MCF 10A (cell line): ENCODE measurements at places on chromosomes 16 and 17. TPM values are rescaled to one million over a fixed set of nuclear protein-coding genes. Genes with fewer than 3 reads are reported as not detected.

- no peak overlapping the region for H3K27ac ChIP-seq
- H3K36me3 ChIP-seq, result no peaks in the 10 kb centered on the region
- peaks cover 11% of the 10 kb centered on the region for H3K27me3 ChIP-seq
- no peak overlapping the region for H3K4me3 ChIP-seq
- DNase-seq, result peak; percentile 74
These were observed 72.6 kb upstream of the CNEP1R1 start for GRCh38 chr16:49952386-49952785.

Gene IRX6
- not detected in 2 replicates for total RNA-seq

Gene TOM1L1
- total RNA-seq, result 123 and 157 TPM in 2 replicates

Gene WFDC1
- total RNA-seq, result not detected in 2 replicates

DNA sequence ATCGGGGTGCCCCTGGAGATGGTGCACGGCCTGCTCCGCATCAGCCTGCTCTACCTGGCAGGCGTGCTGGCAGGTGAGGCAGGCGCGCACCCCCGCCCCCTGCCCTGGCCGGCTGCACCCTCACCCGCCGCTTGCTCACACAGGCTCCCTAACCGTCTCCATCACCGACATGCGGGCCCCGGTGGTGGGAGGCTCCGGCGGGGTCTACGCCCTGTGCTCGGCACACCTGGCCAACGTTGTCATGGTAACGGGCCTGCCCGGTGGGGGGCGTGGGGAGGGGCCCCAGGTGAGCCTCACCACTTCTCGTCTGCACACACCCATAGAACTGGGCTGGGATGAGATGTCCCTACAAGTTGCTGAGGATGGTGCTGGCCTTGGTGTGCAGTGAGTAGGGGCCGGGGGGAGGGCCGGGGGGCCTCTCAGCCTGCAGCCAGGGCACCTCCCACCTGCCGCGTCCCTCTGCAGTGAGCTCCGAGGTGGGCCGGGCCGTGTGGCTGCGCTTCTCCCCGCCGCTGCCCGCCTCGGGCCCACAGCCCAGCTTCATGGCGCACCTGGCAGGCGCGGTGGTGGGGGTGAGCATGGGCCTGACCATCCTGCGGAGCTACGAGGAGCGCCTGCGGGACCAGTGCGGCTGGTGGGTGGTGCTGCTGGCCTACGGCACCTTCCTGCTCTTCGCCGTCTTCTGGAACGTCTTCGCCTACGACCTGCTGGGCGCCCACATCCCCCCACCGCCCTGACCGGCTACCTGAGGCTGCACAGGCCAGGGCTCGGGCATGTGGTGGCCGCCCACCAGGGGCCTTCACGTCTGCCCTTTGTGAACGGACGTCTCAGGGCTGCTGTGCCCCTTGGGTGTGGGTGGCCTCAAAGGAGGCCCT is 2.1 kb downstream of the RHBDL1 start:
- DNase-seq, result no peak
- H3K27ac ChIP-seq, result no peak overlapping the region
- H3K4me3 ChIP-seq, result no peak overlapping the region
- peaks cover 58% of the 10 kb centered on the region for H3K36me3 ChIP-seq
- H3K27me3 ChIP-seq, result no peaks in the 10 kb centered on the region

Gene GAST
- not detected in 2 replicates for total RNA-seq

DNA sequence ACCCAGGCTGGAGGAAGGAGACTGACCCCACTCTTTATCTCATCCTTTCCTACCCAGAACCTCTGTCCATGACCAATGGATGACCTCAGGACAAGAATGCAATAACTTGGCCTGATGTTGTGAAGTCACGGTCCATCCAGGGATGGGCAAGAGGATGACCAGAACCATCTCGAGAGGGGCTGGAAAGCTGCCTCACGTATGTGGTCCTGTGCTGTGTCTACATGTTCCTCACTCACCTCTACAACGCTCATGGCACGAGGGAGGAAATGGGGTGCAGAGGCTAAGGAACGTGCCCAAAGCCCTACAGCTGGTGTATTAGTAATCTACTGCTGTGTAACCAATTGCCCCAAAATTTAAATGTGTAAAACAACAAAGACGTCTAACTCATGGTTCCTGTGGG is 7.3 kb upstream of the KCTD5 start:
- DNase-seq, result no peak
- H3K27ac ChIP-seq, result no peak overlapping the region
- H3K4me3 ChIP-seq, result no peak overlapping the region
- peaks cover 6% of the 10 kb centered on the region for H3K36me3 ChIP-seq

DNA sequence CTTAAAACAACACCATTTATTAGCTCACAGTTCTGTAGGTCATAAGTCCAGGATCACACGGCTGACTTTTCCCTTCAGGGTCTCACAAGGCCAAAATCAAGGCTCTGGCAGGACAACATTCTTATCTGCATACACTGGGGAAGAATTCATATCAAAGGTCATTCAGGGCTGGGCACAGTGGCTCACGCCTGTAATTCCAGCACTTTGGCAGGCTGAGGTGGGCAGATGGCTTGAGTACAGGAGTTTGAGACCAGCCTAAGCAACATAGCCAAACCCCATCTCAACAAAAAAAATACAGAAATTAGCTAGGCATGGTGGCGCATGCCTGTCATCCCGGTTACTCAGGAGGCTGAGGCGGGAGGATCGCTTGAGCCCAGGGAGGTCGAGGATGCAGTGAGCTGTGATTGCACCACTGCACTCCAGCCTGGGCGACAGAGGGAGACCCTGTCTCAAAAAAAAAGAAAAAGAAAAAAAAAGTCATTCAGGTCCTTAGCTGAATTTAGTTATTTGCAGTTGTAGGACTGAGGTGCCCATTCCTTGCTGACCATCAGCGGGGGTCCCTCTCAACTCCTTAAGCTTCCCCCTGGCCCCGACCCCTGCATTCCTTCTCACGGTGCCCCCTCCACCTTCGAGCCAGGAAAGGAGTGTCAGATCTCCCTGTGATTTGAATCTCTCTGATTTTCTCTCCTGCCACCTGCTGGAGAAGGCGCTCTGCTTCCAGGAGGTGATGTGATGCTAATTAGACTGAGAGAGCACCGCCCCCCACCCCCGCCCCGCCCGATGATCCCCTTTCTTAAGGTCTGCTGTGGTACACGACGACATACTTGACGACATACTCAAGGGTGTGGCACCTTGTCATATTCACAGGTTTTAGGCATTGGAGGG is 91.8 kb upstream of the CLEC18A start:
- peak; percentile 56 for DNase-seq
- no peaks in the 10 kb centered on the region for H3K27me3 ChIP-seq
- H3K4me1 ChIP-seq, result peaks cover 6% of the 10 kb centered on the region
- H3K36me3 ChIP-seq, result peaks cover 19% of the 10 kb centered on the region
- no peak overlapping the region for H3K27ac ChIP-seq

Gene DNASE1L2
- total RNA-seq, result 1.5 and 3.8 TPM in 2 replicates

- no peak for DNase-seq
- H3K27me3 ChIP-seq, result no peaks in the 10 kb centered on the region
- H3K27ac ChIP-seq, result no peak overlapping the region
- H3K4me3 ChIP-seq, result no peak overlapping the region
- peaks cover 4% of the 10 kb centered on the region for H3K36me3 ChIP-seq
- no peaks in the 10 kb centered on the region for H3K4me1 ChIP-seq
These were observed 197.7 kb upstream of the GSE1 start for GRCh38 chr16:85415196-85416090.

- peaks cover 5% of the 10 kb centered on the region for H3K4me1 ChIP-seq
- no peaks in the 10 kb centered on the region for H3K27me3 ChIP-seq
- DNase-seq, result no peak
- no peaks in the 10 kb centered on the region for H3K36me3 ChIP-seq
These were observed 13.2 kb downstream of the TMEM238L start for GRCh38 chr17:10790491-10791401.

DNA sequence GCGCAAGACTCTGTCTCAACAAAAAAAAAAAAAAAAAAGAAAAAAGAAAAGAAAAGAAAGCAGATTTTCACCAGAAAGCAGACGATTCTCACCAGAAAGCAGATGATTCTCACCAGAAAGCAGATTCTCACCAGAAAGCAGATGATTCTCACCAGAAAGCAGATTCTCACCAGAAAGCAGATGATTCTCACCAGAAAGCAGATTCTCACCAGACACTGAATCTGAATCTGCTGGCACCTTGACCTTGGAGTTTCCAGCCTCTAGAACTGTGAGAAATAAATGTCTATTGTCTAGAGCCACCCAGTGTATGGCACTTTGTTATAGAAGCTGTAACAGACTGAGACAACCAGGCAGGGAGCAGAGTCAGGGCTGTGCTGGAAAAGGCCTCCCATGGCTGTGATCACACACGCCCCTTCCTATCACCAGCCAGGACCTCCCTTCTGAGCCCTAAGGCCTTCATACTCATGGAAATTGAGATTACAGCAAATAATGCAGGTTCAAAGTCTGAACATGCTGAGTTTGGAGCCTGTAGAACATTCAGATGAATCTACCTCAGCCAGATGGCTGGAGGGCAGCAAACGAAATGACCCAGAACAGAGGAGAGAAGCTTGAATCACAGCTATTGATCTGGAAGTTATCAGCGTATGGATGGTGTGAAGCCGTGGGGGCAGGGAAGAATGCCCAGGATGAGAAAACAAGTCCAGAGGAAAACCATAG is 309.3 kb downstream of the SLC39A11 start:
- H3K36me3 ChIP-seq, result peaks cover 5% of the 10 kb centered on the region
- H3K27me3 ChIP-seq, result no peaks in the 10 kb centered on the region
- no peaks in the 10 kb centered on the region for H3K4me1 ChIP-seq

GRCh38 chr17:40178021-40178601 is 841 bp downstream of the RAPGEFL1 start:
- H3K4me1 ChIP-seq, result peaks cover 29% of the 10 kb centered on the region
- H3K4me3 ChIP-seq, result peak overlapping the region; percentile 59
- no peaks in the 10 kb centered on the region for H3K27me3 ChIP-seq
- no peak for DNase-seq
- peaks cover 24% of the 10 kb centered on the region for H3K36me3 ChIP-seq
- H3K27ac ChIP-seq, result no peak overlapping the region

GRCh38 chr17:41452281-41452680 is 11.5 kb upstream of the KRT38 start:
- H3K27ac ChIP-seq, result no peak overlapping the region
- peaks cover 27% of the 10 kb centered on the region for H3K27me3 ChIP-seq
- no peak for DNase-seq
- no peaks in the 10 kb centered on the region for H3K36me3 ChIP-seq
- H3K4me1 ChIP-seq, result peaks cover 11% of the 10 kb centered on the region

DNA sequence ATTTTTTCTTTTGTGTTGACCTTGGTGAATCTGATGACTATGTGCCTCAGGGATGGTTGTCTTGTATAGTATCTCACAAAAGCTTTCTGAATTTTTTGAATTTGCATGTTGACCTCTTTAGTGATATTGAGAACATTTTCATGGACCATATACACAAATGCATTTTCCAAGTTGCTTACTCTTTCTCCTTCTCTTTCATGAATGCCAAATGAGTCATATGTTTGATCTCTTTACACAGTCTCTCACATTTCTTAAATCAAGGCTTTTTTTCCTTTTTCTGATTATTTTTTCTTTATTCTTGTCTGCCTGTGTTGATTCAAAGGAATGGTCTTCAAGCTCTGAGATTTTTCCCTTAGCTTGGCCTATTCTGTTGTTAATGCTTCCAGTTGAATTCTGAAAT is 46.6 kb upstream of the KCNJ16 start:
- H3K27me3 ChIP-seq, result no peaks in the 10 kb centered on the region
- no peaks in the 10 kb centered on the region for H3K36me3 ChIP-seq
- DNase-seq, result no peak
- H3K4me1 ChIP-seq, result no peaks in the 10 kb centered on the region
- no peak overlapping the region for H3K4me3 ChIP-seq
- H3K27ac ChIP-seq, result no peak overlapping the region

Gene HSD11B2
- 0.42 and 0.86 TPM in 2 replicates for total RNA-seq

DNA sequence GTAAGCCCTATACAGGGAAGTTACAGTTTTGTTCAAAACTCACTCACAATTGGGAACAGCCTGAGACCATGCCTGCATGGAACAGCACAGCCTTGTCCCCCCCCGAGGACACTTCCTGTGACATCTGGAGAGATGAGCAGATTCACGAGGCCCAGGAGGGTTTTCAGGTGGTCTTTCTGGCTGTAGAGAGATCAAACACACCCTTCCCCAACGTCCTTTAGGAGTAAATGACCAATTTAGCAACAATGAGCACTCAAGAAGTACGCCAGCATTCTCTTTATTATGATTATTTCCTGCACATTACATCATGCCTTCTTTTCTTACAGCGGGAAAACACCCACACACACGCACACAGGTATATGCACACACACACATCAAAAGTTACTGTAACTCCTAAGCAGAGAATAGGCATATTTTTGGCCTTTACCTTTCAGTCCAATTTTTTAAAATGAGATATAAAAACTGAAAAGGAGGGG is 39.0 kb downstream of the ADCY9 start:
- peak; percentile 27 for DNase-seq
- H3K4me1 ChIP-seq, result no peaks in the 10 kb centered on the region
- H3K4me3 ChIP-seq, result no peak overlapping the region
- H3K27me3 ChIP-seq, result no peaks in the 10 kb centered on the region
- peaks cover 11% of the 10 kb centered on the region for H3K36me3 ChIP-seq

Gene KRT24
- not detected in 2 replicates for total RNA-seq

DNA sequence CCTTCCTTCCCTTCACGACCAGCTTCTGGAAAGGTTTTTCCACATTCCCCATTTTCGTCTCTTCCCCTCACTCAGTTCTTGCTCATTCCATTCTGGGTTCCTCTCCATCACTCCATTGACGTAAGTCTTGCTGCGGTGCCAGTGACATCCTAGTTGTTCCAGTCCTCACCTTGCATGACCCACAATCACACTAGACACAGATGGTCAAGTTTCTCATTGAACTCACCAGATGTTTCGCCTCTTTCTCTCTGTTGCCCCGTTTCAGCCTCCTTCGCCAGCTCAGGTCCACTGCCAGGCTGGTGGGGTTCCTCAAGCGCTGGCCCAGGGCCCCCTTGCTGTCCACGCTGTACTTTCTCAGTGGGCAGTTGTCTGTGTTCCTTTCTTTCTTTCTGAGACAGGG is 43.4 kb downstream of the CCDC42 start:
- H3K4me1 ChIP-seq, result peaks cover 7% of the 10 kb centered on the region
- H3K27ac ChIP-seq, result no peak overlapping the region
- peaks cover 59% of the 10 kb centered on the region for H3K27me3 ChIP-seq

- H3K36me3 ChIP-seq, result peaks cover 28% of the 10 kb centered on the region
- H3K4me3 ChIP-seq, result no peak overlapping the region
- no peaks in the 10 kb centered on the region for H3K27me3 ChIP-seq
- H3K4me1 ChIP-seq, result no peaks in the 10 kb centered on the region
- no peak for DNase-seq
- H3K27ac ChIP-seq, result no peak overlapping the region
These were observed 99.7 kb upstream of the HAS3 start for GRCh38 chr16:69005641-69006355.

Gene ADORA2B
- total RNA-seq, result 21.7 and 26.0 TPM in 2 replicates

Gene TENT4B
- total RNA-seq, result 11.5 and 12.1 TPM in 2 replicates

Gene NXPH3
- total RNA-seq, result not detected in 2 replicates

Gene CACNG1
- not detected in 2 replicates for total RNA-seq

Gene OTOP3
- not detected in 2 replicates for total RNA-seq

GRCh38 chr17:13323990-13324389 is 277.7 kb downstream of the HS3ST3A1 start:
- H3K4me3 ChIP-seq, result no peak overlapping the region
- DNase-seq, result no peak
- no peak overlapping the region for H3K27ac ChIP-seq
- H3K36me3 ChIP-seq, result no peaks in the 10 kb centered on the region

- peaks cover 46% of the 10 kb centered on the region for H3K36me3 ChIP-seq
- no peak overlapping the region for H3K27ac ChIP-seq
These were observed 97.6 kb upstream of the DNAH17 start for GRCh38 chr17:78674595-78675315.

GRCh38 chr17:80815151-80815681 is 176.4 kb upstream of the CHMP6 start:
- peaks cover 15% of the 10 kb centered on the region for H3K36me3 ChIP-seq
- H3K27ac ChIP-seq, result no peak overlapping the region
- H3K27me3 ChIP-seq, result no peaks in the 10 kb centered on the region
- H3K4me1 ChIP-seq, result peaks cover 22% of the 10 kb centered on the region
- no peak for DNase-seq

Gene TMEM238L
- not detected in 2 replicates for total RNA-seq

Gene SOX8
- total RNA-seq, result not detected in 2 replicates

Gene IGFALS
- not detected in 2 replicates for total RNA-seq
